ENCODE measurements at places on chromosomes 6 and 20.

- no peak for DNase-seq
Observed at GRCh38 chr6:170286246-170286933, 4.5 kb downstream of the DLL1 start.

DNA sequence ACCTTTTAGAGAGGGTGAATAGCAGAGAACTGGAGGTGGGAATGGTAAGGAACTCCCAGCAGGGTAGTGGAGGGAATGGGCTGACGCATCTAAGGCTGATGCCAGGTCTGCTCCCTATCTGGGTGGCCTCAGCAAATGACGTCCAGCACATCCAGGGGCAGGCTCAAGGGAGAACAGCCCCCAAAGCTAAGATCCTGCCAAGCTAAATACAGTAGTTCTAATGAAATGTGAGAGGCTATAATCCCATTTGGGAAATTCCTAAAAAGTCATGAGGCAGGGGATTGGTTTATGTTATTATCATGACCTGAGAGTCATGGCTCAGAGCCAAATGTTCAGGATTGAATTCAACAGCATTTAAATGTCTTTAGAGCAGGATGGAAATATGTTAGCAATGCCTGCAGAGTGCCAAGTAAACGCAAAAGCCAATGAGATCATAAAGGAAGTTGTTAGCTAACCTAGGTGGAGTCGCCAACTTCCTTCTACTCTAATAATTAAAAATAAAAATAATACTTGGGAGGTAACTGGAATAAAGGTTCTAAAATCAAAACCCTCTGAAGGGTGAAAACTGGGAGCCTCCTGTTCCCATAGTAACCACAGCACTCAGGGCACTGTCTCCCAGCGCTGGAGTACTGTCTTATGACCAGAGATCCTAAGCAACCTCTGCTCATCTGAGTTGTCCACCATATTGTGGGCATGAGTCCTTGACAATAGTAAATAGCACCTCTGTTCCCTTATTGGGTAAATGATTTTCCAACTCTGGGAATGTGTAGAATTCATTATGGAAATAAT lies 34.8 kb downstream of the IYD start:
- no peak for DNase-seq

DNA sequence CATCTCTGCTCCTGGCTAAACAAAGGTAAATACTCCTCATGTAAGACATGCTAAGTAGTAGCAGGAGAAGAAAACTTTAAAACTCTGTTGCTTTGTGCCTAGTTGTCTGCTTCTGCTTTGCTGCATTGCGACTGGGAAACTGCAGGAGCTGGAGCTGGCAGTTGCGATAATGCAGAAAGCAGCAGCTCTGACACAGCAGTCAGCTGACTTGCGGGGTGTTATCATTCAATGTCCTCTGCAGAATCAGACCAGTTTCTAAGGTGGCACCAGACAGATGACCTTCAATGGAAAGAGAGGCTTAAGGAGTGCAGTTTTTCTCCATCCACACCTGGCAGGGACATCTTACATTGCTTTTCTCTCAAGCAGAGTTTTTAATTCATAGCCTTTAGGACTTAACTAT lies 69.9 kb upstream of the SOX4 start:
- no peak for DNase-seq

- DNase-seq: no peak
Observed at GRCh38 chr20:18831830-18832499, 18.4 kb downstream of the SCP2D1 start.

- DNase-seq: no peak
Observed at GRCh38 chr6:150637266-150637665, 37.6 kb downstream of the PLEKHG1 start.

DNA sequence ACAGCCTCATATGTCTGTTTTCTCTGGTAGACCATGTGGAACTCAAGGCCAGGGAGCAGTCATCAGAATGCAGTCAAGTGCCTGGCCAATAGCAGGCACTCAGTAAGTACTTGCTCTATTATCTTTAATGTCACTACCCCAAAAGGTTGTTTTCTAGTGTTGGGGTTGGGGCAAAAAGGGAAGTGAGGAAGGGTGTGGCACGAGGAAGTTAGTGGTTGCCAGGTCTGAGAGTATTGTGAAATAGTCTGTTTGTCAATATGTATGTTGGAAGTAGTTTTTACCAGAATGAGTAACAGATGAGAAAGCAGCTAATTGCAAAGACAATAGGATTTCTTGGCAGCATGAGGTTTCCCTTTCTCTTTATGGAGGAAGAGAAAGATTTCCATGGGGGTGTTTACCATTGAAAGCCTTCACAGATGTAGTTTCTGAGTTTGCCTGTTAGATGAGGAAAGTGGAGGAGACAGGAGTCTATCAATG lies 59.5 kb upstream of the ARMH2 start:
- DNase-seq: no peak

- DNase-seq: no peak
Observed at GRCh38 chr6:115954740-115955139, 106.0 kb downstream of the FRK start.

DNA sequence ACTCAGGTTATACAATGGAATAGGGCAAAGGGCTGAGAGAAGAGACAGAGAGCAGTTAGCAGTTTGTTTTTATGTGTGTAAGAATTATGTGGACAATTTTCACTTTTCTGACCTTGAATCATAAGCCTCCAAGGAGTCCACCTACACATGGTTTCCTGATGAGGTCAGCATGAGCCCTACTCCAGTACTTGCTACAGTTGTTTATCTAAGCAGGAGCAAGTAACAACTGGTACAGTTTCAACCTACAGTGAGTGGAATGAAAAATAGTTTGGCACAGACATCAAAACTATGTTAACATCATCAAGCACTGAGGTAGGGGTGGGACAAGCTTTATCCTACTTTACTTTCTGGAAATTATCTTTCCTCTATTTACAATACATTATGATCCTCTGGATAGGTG lies 426.7 kb upstream of the ID4 start:
- no peak for DNase-seq

- DNase-seq: no peak
Observed at GRCh38 chr6:138593124-138593877, 94.0 kb upstream of the NHSL1 start.

DNA sequence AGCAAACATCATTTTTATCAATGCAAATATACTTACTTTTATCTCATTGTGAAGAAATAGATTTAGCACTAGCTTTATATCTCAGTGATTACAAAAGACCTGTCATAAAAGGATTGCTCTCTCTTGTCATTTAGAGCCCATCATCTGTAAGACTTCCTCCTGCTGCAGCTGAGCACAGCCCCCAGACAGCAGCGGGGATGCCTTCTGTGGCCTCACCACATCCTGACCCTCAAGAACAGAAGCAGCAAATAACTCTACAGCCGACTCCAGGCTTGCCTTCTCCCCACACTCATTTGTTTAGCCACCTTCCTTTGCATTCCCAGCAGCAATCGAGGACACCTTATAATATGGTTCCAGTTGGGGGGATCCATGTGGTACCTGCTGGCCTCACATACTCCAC lies 127.0 kb upstream of the EDN1 start:
- DNase-seq: no peak

- DNase-seq: no peak
Observed at GRCh38 chr6:122717350-122717749, 62.2 kb upstream of the FABP7 start.

DNA sequence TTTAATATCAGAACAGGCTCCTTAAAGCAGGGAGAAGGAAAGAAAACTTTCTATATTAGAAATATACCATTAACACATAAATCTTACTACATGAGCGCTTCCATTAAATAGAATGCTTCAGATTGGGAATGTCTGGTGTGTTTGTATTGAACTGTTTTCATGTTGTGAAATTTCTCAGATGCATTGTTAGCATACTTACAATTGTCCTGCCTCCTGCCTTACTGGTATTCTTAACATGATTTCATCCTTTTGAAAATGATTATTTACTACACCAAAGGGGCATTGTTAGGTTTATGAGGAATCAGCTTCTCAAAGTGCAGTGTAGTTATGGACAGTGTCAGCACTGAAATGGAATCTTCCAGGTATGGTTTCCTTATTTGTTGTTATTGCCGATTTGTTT lies 145.6 kb downstream of the MTFR2 start:
- DNase-seq: no peak
